NCI-H460 (cell line): ENCODE measurements at places on chromosomes 16 and 17. TPM values are rescaled to one million over a fixed set of nuclear protein-coding genes. Genes with fewer than 3 reads are reported as not detected.

GRCh38 chr17:10583834-10584233 is 34.4 kb upstream of the MYH2 start:
- no peak for DNase-seq

- peak; percentile 96 for DNase-seq
Observed at GRCh38 chr17:74569020-74570003, 2.0 kb upstream of the CD300H start.

DNA sequence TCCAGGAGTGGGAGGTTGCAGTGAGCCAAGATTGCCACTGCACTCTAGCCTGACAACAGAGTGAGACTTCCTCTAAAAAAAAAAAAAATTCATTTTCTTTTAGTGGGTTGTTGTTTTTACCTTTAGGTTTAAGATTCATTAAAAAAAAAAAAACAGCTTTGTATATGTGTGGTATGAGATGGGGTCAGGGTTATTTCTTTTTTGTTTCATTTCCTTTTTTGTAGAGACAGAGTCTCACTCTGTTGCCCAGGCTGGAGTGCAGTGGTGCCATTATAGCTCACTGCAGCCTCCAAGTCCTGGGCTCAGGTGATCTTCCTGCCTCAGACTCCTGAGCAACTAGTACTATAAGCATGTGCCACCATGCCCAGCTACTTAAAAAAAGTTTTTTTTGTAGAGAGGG is 47.0 kb downstream of the BCAS3 start:
- DNase-seq: no peak

GRCh38 chr16:86931410-86931941 is 353.1 kb downstream of the FOXL1 start:
- DNase-seq: no peak

DNA sequence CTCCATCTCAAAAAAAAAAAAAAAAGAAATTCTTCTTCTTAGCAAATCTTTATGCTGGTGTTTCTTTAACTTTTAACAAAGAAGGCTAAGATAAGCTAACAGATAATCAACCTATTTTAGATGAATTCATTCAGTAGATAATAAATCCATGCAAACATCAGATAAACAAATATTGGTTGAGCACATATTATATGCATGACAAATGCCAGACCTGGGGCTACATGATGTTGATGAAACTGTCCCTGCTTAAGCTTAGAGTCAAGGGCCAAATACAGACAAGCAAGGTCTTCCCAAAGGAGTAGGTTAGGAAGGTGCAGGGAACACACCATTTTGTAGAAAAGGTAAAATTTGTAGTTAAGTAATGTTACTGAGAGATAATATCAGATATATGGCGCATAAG is 6.7 kb upstream of the MAP2K6 start:
- DNase-seq: no peak

DNA sequence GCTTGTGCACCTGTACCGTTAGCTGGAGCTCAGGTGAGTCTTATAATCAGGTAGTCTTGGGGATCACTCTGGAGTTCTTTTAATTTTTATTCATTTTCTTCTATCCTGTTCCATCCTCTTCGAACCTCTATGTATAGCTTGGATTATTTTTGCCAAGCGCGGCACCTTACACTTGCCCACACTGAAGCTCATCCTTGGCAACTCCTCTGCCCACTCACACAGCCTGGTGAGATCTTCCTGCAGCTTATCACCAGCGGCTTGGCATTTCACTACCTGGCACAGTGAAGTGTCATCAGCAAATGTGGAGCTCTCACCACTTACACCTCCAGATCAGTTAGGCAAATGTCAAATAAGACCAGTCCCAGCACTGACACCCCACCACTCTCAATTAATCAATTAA is 116.7 kb downstream of the CACNG3 start:
- no peak for DNase-seq

GRCh38 chr17:28747801-28748750 is 4.3 kb downstream of the TRAF4 start:
- no peak for DNase-seq

DNA sequence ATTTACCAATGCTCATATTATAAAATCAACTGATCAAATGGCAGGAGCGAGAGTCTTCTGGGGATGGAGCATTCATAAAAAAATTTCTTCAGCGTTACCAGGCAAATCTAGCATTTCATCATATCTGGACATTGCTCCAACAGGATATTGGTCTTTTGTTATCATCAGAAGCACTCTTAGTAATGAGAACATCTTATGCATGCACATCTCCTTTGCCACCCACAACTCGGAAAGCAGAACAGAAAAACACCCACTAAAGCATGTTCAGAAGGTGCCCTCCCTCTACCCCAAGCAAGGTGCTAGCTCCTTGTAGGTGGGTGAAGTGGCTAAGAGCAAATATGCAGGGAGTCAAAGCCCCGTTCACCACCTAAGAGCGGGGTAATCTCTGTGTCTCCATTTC is 18.9 kb downstream of the ARHGAP17 start:
- no peak for DNase-seq

DNA sequence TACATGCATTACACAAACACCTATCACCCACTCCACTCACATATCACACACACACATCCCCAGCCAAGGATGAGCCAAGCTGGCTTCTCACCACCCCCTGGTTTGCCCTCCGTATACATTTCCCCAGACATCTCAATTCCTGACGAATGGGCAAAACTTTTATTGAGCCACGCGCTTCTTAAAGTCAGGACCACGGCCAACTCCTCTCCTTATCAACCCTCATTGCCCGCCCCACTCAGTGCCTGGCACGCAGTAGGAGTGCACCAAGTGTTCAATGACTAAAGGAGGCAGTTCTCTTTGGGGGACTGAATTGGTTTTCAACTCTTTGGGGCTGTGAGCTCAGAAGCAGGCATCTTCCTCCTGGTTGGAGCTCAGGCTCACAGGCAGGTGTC is 22.5 kb upstream of the C16orf78 start:
- no peak for DNase-seq

DNA sequence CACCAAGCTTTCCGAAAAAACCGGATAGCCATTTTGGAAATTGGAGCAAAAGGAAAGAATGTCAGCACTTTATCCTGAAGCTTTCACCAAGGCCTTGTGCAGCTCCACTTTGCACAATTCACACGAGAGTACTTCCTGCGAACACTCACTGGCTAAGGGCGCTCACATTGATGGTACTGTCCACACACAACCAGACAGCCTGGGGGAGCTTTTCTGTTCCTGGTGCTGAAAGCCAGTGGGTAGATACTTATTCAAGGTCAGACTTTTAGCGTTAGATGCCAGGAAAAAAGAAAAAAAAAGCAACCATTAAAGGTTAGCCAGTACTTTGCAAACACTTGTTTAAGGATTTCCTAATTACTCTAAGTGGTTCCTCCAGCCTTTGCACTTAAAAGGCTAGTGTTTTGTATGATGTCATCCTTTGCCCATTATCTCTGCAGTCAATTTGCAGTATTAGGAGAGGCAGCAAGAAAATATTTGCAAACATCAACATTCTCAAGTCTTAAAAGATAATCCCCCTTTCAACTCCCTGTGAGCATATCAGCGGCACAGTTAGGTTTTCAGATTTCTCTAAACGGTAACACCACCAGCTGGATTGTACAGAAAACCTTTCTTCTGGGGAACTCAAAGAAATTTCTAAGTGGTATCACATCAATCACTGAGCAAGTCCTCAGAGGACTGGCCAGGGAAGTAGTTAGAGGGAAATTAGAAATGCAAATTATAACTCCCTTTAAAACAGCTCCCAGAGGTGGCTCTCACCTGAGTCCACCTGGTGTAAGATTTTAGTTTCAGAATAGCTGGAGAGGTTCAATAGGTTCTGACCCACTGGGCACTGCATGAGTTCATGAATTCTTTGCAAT is 243.4 kb upstream of the IRX5 start:
- DNase-seq: no peak

GRCh38 chr17:50818261-50818660 is 17.1 kb upstream of the WFIKKN2 start:
- DNase-seq: no peak

GRCh38 chr16:22347100-22347820 is 27.2 kb downstream of the CDR2 start:
- DNase-seq: no peak

DNA sequence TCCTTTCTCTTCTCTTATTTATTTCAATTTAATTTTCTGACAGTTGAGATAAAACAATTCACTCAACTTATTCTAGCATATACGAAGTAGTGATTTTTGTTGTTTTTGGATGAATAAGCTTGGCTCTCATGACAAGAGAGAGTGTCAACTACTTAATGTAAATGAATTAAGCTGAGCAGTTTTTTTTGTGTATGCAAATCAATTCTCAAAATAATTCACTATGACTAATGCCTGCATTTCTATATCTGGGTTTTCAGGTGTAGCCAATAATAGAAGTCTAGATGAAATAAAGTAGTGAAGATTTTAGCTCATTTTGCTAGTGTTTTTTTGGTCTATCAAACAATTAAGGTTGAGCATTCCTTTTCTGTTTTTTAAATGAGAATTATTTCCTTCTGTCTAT is 1354.0 kb downstream of the CDH8 start:
- DNase-seq: no peak

DNA sequence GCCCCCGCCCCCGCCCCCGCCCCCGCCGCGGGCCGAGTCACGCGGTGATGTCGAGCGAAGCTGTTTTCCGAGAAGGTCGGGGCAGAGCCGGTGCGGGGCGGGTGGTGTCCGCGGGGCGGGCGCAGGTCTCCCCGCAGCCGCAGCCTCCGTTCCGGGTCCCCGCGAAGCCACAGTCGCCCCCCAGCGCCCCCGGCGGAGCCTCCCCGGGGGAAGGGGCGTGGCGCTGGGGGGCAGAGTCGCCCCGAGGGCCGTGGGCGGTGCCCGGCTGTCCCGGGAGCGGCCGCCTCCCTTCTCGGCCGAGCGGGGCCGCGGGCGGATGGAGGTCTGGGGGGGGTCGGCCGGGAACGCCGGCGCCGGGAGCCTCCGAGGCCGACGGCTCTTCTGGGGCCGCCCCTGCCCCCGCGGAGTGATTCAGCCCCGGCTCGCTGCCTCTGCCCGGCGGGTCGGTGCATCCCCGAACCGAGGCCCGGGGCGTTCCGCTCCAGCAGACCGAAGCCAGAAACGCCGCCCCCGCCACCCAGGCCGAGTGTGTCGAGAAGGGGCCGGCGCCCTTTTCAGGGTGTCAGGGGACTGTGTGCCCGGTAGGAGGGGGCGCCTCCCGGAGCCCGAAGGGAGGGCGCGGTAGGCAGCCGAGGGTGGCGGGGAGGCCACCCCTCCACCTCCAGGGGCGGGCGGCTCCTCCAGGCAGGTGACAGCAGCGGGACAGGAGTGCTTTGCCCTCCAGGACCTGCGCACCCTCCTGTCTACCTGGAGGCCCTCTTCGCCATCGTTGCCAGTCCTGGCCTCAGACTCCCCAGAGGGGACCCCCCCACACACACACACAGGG is 1.7 kb downstream of the METRNL start:
- DNase-seq: no peak

DNA sequence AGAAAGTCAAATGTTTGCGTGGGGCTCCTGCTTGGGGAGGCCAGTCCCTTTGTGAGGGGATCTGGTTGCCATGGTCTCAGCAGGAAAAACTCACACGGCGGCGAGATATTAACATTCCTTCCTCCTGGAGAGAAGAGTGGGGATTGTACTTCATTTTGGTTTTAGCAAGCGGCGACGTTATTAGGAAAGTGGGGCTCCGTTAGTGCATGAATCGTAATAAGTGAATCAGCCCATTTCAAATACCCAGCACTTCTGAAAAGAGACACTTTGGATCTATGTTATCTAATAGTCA is 41.6 kb upstream of the METRNL start:
- no peak for DNase-seq

DNA sequence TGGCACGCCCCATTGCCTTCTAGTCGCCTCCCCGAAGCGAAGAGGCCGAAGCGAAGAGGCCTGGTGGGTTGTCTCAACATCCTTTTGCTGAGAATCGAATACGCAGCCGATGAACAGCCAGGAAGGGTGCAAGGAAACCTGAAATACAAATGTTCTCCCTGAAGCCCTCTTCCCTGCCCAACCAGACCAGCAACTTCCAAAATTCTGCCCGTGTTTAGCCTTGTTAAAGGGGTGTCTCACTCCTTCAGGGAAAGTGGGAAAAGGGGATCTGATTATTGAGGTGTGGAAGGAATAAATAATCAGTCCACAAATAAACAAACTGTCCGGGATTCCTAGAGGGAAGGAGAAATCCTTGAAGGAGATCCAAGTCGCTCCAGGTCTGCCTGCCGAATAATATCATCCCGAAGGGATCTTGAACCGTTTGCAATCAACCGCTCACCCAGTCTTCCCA is 1.4 kb upstream of the FOXC2 start:
- DNase-seq: no peak

GRCh38 chr17:8141045-8141444 is 11.2 kb downstream of the PER1 start:
- DNase-seq: no peak

GRCh38 chr17:15456972-15457722 is 10.3 kb downstream of the CDRT4 start:
- DNase-seq: no peak

GRCh38 chr17:42180922-42181850 is at the start of gene KCNH4:
Gene KCNH4 (minus strand): TSS chr17:42181142. CDS start chr17:42180945, 197 bp downstream.
- DNase-seq: peak; percentile 29

DNA sequence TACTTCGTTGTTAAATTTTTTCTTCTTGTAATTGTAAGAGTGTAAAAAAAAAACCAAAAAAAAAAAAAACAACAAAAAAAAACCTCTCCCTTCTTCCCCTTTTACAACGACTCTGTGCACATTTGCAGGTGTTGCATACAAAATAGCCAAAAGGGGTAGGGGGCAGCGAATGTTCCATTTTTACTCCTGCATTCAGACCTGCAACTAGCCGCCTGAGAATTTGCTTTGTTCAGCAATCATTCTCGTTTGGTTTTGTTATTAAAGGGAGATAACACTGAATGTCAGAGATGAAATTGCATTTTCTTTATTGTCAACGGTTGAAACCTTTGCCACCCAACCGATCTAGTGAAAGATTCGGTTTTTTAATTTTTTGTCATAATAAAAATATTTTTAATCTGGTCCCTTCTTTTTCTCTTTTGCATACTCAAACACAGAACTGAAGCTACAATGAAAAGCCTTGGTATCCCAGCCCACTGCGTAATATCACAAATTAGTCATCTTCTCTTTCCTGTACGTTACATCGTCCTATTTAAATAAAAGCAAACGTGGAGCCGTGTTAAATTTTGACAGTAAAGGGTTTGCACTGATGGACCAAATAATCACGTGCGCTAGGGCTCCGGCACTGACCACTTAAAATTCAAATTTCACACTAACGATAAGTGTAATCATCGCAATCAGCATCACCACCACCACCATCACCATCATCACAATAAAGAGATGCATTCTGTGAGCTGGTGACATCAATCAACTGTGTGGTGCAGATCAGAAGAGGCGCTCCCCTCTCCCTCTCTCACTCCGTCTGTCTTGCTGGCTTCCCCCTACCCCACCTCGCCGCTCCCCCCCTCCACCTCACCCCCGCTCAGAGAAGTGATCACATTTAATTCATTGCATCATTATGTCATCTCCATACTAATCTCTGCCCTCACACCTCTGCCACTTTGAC is 406.2 kb upstream of the PSMD7 start:
- DNase-seq: no peak

GRCh38 chr16:81623365-81624102 is 155.6 kb upstream of the PLCG2 start:
- peak; percentile 37 for DNase-seq

The CLDN9 gene
- total RNA-seq: 0.05 and 0.14 TPM in 2 replicates

The FTSJ3 gene
- total RNA-seq: 27.9 and 35.0 TPM in 2 replicates

The KRT13 gene
- total RNA-seq: not detected in 2 replicates

The KRT222 gene
- not detected in 2 replicates for total RNA-seq

The PRAC1 gene
- not detected in 2 replicates for total RNA-seq

The HOXB8 gene
- total RNA-seq: 0.52 and 1.2 TPM in 2 replicates

The FOXF1 gene
- total RNA-seq: 8.2 and 8.9 TPM in 2 replicates
